Germinal center (tissue), 1 donor: ENCODE measurements at places on chromosomes 4 and X.

DNA sequence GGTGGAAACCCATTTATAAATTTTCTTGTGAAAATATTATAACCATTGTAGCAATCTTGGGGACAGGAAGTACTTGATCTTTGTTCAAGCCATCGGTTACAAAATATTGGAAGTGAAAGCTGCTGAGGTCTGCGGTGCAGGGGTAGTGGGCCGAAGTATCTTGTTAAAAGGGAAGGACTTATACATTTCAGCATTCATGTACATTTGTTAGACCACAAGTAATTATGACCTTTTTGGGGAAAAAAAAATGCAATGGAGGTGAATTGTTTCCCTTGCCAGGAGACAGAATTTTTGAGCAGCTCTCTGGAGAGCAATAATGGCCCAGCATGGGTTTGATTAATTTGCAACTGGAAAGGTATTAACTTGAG, 121.3 kb downstream of the EGF start:
- DNase-seq = peak; percentile 4

DNA sequence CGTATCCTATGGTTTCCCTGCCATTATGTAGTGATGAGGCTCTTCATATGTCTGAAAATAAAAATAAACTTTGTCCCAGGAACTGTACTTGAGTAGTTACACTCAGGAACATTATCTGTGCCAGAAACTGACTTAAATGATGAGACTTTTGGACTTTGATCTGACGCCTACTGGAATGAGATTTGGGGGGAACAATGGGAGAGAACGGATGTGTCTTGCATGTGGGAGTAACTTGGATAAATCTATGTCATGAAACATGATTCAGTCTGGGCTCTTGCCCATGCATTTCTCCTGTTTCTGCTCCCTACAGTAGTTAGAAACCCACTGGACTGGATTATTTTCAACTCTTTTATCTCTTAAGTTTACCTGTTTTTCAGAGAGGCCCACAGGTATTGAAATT, 2351.4 kb downstream of the PCDH7 start:
- DNase-seq = no peak

DNA sequence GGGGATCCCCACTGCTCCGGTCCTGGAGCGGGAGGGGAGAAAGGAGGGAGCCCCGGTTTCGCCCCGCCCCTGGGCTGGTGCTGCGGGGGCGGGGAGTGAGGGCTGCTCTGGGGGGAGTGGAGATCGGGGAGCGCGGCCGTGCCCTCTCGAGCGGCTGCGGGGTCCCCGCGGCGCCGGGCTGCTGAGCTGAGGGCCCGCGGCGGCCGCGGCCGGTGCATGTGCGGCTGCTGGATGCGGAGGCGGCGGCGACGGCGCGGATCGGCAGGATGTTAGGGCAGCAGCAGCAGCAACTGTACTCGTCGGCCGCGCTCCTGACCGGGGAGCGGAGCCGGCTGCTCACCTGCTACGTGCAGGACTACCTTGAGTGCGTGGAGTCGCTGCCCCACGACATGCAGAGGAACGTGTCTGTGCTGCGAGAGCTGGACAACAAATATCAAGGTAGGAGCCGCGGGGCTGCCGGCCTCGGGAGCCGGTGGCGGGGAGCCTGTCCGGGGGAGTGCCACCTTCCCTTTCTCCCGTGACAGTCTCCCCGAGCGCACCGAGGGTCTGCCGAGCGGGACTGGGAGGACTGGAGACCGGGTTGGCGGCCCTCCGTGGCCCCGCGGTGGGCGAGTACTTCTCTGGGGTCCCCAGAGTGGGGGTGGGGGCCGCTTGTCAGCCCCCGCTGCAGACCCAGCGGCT, at the start of gene ING2:
Gene ING2, plus strand, starts transcription at position 129 of the 681 bp plus-strand sequence. Its CDS starts 138 bp downstream, at position 267.
- DNase-seq = peak; percentile 85

DNA sequence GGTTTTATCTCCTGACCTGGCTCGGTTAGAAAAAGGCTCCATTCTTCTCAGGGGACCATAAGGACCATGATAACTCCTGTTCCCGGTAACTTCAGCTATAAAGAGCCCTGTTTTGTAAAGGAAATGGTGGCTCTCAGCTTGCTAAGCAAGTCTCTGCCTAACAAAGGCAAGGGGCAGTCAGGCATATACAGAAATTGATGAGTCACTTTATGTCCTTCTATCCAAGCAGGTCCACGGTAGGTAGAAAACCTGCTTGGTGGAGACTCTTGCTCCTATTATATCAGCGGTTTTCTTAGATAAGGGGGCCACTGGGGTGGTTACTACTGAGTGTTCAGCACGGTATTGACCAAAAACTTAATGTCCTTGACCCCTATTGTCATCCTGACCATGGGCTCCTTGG, 203.0 kb upstream of the KLF8 start:
- DNase-seq = no peak

GRCh38 chrX:155632431-155633100, 19.8 kb upstream of the TMLHE start:
- DNase-seq = no peak

- DNase-seq = no peak
These were observed 22.3 kb downstream of the PJA1 start for GRCh38 chrX:69142788-69143469.

DNA sequence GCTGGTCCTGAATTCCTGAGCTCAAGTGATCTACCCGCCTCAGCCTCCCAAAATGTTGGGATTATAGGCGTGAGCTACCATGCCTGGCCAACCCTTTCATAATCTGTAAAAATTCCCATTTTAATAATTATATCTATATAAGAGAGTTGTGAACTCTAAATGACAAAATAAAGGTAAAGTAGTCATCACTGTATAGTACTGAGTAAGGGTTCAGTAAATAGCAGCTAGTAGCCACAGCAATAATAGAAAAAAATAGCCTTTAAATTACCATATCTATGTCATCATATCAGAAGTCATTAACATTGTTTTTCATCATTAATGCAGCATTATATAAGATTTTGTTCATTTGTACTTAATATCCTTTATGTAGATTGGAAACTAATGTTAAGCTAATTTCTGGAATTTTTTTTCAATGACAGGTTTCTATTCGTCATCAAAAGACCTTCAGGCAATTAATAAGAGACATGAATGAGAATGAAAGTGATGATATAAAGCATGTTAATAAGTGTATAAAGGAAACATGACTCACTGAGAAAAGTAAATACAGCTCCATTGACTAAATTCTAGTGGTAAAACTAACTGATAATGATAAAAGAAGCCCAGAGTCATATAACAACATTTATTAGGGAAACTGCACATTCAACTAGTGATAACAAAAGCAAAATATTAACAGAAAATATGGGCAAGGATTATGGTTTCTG, 85.9 kb upstream of the UGT8 start:
- no peak for DNase-seq

DNA sequence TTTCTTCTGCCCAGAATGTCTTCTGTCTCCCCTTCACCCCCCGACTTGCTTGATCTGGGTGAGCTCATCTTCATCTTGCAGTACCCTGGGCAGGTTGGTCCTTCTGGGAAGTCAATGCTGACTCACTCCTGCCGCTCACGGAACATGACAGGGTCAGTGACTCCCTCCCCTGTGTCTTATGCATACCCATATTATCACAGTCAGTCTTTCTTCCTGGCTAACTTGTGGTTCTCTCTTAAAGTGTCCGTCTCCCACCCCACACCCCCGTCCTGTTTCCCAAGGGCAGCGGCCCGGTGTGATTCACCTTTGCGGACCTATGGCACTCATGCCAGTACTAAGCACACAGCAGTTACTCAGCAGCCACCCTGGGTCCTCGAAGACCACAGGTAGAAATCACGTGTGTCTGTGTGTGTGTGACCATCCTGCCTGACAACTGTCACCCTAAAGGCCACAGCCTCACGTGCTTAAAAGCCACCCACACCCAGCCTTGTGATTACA, 17.7 kb downstream of the IQSEC2 start:
- no peak for DNase-seq

DNA sequence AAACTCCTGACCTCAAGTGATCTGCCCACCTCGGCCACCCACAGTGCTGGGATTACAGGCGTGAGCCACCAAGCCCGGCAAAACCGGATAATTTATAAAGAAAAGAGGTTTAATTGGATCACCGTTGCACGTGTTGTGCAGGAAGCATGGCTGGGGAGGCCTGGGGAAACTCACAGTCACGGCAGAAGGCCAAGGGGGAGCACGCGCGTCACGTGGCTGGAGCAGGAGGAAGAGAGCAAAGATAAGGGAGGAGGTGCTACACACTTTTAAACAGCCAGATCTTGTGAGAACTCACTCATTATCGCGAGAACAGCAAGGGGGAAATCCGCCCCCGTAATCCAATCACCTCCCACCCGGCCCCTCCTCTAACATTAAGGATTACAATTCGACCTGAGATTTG, 177.9 kb upstream of the TENM3 start:
- DNase-seq = no peak
